ENCODE measurements at places on chromosomes 1 and 21.

GRCh38 chr1:209208648-209209047 lies 374.9 kb upstream of the CAMK1G start:
- DNase-seq: no peak

DNA sequence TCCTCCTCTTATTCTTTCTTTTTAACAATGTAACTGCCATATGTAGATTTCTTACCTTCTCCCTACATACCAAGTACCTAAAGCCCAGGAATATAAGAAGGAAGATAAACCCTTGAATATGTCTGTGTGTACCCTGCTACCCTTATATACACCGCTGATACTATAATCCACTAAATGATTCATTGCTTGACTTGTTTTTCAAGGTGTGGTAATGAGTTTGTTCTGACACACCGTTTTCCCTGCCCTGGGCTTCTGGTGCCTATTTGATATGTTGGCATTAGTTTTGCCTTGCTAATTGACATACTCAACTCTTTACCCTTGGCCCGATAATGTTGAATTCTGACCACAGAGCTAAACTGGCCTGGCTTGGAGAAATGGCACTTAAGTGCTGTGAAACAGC lies 64.3 kb downstream of the IL23R start:
- no peak for DNase-seq

DNA sequence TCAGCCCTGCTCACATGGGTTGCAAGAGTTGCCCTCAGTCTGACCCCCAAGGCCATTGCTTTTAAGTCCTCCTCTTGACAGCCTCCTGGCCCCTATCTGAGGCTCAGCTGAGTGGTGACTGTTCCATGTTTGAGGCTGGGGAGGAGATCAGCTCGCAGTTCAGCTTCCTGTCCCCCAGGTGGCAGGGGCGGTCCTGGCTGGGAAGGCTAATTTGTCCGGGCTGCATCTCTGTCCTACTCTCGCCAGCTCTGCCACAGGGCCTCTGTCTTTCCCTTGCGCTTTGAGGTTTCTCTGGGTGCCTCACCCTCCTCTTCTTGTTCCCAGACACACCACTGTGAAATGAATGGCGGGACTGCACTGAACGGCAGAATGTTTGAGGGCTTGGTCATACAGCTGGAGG lies 157.3 kb downstream of the KCNJ6 start:
- DNase-seq: no peak

DNA sequence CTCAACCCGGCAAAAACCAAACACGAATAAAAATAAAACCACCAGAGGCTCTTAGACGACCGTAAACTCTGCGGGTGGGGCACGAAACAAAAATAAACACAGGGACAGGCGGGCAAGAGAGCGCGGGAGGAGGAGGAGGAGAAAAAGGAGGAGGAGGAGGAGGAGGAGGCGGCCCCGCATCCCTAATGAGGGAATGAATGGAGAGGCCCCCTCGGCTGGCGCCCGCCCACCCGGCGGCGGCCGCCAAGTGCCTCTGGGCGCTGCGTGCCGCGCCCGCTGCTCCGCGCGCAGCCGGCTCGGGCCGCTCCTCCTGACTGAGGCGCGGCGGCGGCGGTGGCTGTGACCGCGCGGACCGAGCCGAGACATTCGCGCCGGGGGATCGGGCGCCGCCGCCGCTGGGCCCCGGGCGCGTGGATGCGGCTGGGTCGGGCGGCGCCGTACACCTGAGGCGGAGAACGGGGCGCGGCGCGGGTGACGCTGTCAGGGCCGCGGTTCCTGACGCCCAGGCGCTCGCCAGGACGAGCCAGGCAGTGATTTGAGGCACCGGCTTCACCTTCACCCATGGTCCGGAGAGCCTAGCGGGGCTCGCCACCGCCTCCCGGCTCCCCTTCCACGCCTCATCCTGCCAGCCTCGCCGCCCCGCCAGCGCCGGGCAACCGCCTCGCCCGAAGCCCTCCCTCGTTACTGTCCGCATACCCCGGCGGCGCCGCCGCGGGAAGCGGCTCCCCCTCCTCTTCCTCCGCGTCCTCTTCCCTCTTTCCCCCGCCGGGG lies at the start of gene MARK1:
TSS of gene MARK1 (plus strand) at position 229 of the 771 bp plus-strand sequence. CDS start 687 bp downstream, outside the sequence.
- DNase-seq: no peak

GRCh38 chr1:200706111-200706814 lies 32.4 kb upstream of the CAMSAP2 start:
- no peak for DNase-seq

DNA sequence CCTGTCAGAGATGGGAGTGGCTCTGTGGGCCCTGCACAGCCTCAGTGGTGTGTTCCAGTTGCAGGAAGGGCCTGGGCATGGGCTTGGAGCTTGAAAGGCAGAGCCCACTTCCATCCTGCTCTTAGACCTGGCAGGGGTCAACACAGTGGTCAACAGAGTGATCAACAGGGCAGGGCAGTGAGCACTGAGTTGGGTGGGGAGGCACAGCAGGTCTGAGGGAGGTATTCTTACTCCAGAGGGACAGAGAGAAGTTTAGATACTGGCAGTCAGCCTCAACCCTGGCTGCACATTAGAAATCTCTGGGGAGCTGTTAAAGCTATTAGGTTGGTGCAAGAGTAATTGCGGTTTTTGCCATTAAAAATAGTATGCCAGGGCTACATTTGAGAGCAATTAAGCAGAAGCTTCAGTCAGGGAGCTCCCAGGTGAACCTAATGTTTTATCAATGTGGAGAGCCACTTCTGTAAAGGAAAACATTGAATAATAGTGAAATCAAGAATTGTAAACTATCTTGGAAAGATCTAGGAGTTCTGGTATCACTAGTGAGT lies 37.7 kb downstream of the SH3BGR start:
- no peak for DNase-seq

DNA sequence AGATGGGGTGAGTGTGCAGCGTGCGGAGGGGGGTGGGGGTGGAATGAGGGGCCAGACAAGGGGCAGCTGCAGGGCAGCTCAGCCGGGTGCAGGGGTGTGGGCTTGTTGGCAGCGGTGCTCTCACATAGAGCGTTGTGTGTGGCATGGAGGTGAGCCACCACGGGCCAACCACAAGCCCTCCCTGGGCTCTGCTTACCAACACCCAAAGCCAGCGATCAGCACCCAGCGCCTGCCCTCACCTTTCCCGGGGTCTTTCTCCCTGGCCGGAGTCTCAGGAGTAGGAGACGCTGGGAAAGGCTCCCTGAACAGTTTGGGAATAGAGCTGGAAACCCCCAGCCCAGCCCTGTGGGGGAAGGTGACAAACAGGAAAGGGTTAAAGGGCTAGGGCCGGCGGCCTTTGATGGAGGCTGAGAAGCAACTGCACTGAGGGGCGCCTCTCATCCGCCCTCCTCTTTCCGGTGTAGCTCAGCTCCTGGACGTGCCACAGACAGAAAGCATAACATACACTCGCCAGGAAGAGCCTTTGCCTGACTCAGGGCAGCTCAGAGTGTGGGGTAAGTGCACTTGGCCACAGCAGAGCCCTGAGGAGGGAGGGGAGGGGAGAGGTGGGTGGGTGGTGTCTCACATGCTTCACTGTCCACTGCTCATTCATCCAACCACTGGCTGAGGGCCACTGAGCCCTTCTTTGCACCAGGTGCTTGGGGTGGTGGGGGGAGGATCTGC lies 577 bp downstream of the IKBKE start:
- peak; percentile 49 for DNase-seq

GRCh38 chr21:45473496-45474322 lies 68.5 kb downstream of the SLC19A1 start:
- DNase-seq: no peak

- DNase-seq: no peak
These were observed 5.4 kb downstream of the NPR1 start for GRCh38 chr1:153683854-153684253.

DNA sequence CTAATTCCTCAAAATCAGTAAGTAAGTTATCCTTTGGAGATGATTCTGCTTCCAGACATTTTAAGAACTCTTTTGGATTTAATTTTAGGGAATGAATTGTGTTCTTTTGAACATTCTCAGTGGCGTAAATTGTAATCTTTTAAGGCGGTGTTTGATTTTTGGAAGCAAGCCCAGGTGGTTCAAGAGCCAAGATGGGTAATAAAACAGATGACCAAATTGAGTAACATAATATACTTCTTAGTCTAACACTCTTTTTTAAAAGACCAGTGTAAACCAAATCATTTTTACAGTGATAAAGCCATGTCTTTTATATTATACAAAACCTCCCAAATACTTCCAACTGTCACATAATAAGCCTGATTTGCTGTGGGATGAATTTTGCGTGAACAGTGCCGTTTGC lies 133.8 kb downstream of the LRRC40 start:
- no peak for DNase-seq

DNA sequence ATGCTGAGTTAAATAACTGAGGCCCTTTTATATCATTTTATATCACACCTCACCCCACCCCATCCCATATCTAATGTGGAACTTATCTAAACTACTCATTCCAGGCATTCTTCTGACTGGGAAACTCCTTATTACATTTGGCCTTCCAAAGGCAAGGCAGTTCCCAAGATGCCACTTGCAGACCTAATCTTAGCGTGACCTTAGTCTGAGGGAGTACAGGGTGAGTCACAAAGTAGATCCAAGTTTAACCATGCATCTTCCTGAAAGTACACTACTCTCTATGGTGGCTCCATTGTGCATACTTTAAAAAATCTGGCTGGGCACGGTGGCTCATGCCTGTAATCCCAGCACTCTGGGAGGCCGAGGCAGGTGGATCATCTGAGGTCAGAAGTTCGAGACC lies 353.6 kb upstream of the C1orf87 start:
- no peak for DNase-seq

DNA sequence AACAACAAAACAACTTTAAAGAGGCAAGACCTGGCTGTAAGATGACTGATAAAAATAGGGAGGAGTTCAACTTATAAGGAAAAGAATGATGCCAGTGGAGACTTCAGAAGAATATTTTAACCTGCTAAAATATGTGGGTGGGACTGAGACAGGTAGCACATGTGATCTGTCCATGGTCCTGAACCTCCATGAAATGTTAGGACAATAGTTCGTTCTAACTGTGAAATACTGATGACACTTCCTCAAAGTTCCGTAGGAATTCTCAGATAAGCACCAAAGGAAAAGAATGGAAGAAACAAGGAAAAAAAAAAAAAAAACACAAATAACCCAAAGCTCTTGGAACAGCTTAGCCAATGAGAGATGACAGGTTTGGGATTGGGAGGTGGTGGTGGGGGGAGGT lies 44.7 kb downstream of the CDC42BPA start:
- DNase-seq: no peak

GRCh38 chr1:236193184-236193583 lies 50.8 kb downstream of the GPR137B start:
- no peak for DNase-seq

GRCh38 chr1:149846593-149847466 lies 52.5 kb upstream of the BOLA1 start:
- DNase-seq: no peak

- no peak for DNase-seq
These were observed 21.8 kb downstream of the TENT5C start for GRCh38 chr1:117627546-117628130.

DNA sequence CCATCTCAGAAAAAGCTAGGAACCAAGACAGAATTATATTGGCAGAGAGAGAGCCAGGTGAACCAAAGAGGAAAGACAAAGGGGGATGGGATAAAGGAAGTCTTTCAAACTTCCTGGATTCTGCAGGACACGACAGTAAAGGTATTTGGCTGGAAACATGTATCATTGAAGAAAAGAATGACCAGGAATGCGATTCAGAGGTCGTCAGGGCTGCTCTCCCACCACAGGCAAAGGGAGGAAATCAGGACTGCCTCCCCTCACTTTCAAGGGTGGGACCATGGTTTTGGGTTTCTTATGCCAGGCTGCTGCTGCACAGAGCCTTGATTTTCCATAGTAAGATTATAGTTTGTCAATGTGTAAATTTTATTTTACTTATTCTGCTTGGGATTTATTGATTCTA lies 848.8 kb downstream of the BRINP3 start:
- DNase-seq: no peak

- no peak for DNase-seq
These were observed 749 bp upstream of the PEX11B start for GRCh38 chr1:145918992-145919939.

- DNase-seq: no peak
These were observed 39.7 kb upstream of the TMEM125 start for GRCh38 chr1:43229826-43230780.

DNA sequence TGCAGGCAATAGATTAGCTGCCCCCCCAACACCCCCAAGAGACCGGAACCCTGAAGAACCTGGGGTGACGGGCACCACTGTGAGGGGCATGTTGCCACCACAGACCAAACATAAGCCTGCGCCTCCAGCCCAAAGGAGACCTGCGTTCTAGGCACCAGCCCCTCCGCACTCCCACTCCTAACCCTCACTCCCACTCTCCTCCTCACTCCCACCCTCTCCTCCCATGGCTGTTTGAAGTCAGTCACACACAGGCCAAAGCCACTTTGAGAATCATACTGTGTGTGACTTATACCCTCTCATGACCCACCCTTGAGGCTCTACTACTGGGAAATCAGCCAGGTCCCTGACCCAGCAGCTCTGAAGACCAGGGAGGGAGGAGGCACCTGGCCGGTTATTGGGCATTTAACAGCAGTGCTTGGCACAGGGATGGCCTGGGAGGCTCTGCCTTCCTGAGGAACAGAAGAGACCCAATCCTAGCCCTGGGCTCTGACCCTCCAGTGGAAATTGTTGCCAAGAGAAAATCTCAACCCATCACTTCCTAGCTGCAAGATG lies 43.5 kb downstream of the FBXO2 start:
- no peak for DNase-seq

DNA sequence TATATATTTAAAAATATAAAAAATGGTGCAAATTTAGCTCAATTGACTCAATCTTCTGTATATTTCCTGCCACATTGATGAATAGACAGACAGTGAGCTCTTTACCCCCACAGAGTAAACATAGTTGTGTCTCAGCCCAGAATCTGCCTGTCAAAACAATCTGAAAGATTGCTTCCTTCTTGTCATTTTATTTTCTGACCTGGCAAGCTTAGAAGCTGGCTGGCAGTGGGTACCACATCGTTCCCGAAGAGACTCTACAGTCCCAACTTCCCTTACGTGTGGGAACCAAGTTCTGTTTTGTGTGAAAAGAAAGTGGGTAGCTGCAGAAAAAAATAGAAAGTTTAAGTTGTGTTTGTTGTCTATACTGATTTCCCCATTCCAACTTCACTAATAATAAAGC lies 629.3 kb upstream of the NEGR1 start:
- no peak for DNase-seq

DNA sequence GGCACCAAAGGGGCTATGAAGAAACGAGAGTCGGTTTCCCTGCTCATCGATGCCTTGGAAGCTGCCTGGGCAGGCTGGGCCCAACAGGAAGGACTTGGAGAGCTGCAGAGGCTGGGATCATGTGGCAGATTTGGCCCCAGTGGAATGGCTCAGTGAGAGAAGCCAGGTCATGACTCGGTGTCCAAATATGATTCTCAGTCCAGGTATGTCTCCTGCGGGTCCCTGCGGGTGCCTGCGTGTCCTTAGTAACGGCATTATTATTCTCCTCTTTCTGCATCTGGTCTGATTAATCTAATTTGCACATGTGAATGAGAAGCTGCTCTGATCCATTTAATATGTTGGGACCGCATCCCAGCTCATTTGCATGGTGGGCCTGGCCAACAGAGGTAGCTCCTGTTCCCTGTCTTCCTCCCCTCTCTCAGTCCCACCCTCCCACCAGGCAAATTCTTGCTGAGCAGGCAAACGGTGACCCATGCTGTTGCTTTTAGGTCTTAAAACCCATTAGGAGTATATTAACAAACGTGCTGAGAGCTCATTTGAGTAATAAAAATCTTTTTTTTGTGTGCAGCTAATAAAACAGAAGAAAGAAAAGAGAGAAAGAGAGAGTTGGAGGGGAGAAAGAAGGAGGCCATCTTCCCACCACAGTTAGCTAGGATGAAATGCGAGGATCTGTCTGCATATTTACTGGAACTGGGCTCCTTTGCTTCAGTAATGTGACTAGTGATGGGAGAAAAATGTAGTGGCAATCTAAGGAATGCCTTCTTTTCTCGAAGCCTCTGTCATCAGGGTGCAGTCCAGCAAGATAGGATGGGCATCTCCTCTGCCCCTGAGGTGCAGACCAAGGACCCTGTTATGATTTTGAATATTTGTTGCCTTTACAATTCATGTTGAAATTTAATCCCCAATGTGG lies 133.5 kb downstream of the HMGB4 start:
- no peak for DNase-seq
